ENCODE measurements at places on chromosomes 12 and 14. TPM values are rescaled to one million over a fixed set of nuclear protein-coding genes. Genes with fewer than 3 reads are reported as not detected.

PAX9 gene
- not detected for total RNA-seq

DENR gene
- total RNA-seq, result 30.1 TPM

HRK gene
- total RNA-seq, result not detected

KRT86 gene
- total RNA-seq, result not detected

KRT78 gene
- not detected for total RNA-seq

ITGB7 gene
- not detected for total RNA-seq

MYH7 gene
- total RNA-seq, result 0.56 TPM

BHLHE41 gene
- 3.1 TPM for total RNA-seq

HOXC11 gene
- total RNA-seq, result not detected

LETMD1 gene
- 125 TPM for total RNA-seq

VRK1 gene
- 13.5 TPM for total RNA-seq

GPD1 gene
- 0.16 TPM for total RNA-seq

RIC8B gene
- 6.7 TPM for total RNA-seq

APOF gene
- not detected for total RNA-seq

CLEC4D gene
- total RNA-seq, result not detected

DHRS1 gene
- 21.1 TPM for total RNA-seq

C12orf42 gene
- not detected for total RNA-seq

CCDC60 gene
- total RNA-seq, result not detected

PLA2G1B gene
- total RNA-seq, result not detected
